Spleen (tissue), 13 donors: ENCODE measurements at places on chromosomes 16 and 17.

DNA sequence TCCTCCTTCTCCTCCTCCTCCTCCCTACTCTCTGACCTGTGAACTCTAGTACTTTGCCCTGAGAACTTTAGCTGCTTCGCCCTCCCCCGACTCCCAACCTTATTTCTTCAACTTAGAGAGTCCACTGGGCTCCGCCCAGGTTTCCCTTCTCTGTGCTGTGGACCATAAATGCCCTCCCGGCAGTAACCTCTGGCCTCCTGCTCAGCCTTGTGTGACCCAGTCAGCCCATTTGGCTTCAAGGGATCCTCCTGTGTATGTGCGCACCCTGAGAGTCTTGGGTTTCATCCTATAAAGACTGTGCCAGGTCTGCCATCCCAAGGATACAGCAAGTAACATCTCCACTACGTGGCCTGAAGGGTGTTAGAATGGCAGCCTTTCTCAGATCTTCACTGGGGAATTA, 275.6 kb upstream of the C16orf82 start:
- no peak for DNase-seq

- no peak for DNase-seq
Observed at GRCh38 chr16:59044616-59045015, 310.5 kb upstream of the GOT2 start.

DNA sequence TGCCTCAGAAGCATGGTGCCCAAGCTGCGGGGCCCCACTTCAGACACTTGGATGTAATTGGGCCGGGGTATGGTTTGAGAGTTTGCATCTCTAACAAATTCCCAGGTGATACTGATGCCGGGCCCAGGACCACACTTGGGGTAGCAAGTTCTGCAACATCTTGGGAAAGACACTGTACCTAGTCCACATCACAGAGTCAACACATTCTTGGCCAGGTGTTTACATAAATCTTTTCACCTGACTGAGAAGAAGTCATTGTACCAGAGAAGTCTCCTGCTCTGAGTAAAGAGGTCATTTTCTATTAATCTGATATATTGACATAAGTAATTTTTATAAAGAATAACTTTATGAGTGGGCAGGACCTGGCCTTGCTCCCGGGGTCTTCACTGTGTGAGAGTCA, 27.5 kb downstream of the GPT2 start:
- no peak for DNase-seq

- no peak for DNase-seq
Observed at GRCh38 chr16:50457423-50457822, 88.6 kb upstream of the BRD7 start.

DNA sequence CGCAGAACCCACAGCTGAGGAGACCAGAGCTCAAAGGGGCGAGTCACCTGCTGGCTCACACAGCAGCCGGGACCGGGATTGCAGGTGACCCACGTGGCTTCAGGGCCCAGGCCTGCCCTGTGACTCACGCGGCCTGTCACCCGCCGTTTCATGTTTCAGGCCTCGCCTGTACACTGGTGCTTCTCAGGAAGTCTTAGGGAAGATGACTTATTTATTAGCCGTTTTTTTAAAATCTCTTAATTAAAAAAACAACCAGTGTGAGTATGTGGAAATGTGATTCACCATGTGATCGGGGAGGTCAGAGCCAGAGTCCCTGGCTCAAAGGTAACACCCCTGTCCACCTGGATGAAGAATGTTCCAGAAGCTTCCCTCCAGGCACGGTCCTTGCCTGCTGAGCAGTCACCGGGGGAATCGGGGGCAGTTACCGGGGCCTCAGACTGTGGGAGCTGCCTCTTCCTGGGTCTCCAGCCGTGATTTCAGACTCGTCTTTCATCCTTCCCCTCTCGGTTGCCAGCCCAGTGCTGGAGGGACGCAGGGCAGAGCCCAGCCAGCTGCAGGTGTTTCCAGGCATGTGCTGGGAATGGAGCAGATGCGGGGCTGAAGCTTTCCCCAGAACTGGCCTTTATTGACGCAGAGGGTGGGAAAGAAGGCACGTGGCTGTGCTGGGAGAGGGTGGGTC, 49.3 kb downstream of the CMIP start:
- DNase-seq: peak; percentile 73

DNA sequence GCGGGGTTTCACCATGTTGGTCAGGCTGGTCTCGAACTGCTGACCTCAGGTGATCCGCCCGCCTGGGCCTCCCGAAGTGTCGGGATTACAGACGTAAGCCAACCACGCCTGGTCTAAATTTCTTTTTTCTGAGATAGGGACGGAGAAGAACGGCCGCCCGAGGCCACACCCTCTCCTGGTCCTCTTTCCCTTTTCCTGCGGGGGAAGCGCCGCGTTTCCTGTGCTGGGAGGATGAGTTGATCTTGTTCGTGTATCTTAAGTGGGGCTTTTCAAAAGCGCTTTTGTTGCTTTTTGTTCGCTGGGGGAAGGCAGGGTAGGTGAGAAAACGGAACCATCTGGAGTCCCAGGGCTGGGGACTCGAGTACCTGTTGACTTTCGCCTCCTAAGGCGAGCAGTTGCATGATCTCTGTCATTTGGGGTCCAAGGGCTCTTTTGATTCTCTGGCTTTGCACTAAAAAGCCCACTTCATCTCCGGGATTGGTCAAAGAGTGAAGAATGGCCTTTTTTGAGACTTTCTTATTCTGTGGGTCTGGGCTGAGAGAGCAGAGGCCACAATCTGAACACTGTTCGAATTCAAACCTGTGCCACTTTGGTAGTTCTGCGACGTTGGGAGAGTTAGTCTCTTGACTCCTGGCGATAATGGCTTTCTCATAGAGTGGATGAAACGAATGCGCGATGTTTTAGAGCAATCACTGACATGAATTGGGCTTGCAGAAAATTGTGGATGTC, 1.3 kb downstream of the FUS start:
- peak; percentile 83 for DNase-seq

- DNase-seq: no peak
Observed at GRCh38 chr16:17377360-17378324, 93.1 kb downstream of the XYLT1 start.

DNA sequence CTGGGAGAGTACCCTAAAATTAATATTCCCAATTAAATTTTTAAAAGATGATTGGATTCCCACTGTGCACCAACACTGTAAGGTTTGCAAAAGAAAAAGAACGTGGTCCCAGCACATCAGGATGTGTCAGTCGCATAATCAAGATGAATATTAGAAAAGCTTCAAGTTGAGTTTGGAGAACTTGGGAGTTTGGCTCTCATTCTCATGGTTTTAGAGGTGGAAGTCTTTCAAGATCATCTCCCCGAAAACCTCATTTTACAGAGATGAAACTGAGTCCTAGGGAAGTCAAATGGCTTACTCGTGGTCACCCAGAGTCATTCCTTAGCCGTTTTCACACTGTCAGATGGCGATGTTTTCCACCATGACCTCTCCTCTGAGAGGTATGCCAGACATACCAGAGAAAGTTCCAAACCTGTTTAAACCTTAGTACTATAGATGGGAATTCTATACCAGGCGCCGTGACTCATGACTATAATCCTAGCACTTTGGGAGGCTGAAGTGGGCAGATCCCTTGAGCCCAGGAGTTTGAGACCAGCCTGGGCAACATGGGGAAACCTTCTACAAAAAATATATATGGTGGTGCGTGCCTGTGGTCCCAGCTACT, 1.2 kb downstream of the SEC14L1 start:
- DNase-seq: no peak

DNA sequence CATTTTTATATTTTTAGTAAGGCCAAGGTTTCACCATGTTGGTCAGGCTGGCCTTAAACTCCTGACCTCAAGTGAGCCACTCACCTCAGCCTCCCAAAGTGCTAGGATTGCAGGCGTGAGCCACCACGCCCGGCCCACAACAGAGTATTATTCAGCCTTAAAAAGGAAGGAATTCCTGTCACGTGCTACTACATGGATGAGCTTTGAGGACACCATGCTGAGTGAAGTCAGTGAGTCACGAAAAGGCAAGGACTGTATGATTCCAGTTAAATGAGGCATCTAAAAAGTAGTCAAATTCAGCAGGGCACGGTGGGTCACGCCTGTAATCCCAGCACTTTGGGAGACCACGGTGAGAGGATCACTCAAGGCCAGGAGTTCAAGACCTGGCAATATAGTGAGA, 9.7 kb downstream of the CSF3 start:
- no peak for DNase-seq
